ENCODE measurements at places on chromosomes 2 and 18.

DNA sequence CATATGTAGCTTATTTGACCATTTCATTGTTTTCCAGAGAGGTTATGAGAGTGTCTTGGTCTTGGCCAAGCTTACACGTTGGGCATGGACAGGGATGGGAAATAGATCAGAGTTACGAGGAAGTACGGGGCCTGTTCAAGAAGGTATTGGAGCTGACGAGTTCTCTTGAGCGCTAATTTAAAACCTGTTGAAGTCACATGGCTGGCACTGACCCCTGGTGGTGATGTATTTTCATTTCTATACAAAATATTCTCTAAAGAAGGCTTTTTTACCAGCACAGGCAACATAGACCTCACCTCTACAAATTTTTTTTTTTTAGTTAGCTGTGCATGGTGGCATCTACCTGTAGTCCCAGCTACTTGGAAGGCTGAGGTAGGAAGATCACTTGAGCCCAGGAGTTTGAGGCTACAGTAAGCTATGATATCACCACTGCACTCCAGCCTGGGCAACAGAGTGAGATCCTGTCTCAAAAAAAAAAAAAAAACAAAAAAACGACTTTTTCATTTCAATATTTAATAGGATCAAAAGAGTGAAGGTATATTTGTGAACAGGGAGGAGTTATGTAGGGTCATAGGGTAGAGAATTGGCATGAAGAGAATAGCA, 19.6 kb downstream of the UGP2 start:
- no peak overlapping the region for H3K27ac ChIP-seq
- H3K4me3 ChIP-seq, result no peak overlapping the region
- H3K36me3 ChIP-seq, result peaks cover 67% of the 10 kb centered on the region
- H3K4me1 ChIP-seq, result no peaks in the 10 kb centered on the region

- H3K36me3 ChIP-seq, result no peaks in the 10 kb centered on the region
- no peak for ATAC-seq
- peaks cover 39% of the 10 kb centered on the region for H3K4me1 ChIP-seq
- peaks cover 100% of the 10 kb centered on the region for H3K27me3 ChIP-seq
Measured at GRCh38 chr18:57433934-57434535, 1.1 kb upstream of the ONECUT2 start.

DNA sequence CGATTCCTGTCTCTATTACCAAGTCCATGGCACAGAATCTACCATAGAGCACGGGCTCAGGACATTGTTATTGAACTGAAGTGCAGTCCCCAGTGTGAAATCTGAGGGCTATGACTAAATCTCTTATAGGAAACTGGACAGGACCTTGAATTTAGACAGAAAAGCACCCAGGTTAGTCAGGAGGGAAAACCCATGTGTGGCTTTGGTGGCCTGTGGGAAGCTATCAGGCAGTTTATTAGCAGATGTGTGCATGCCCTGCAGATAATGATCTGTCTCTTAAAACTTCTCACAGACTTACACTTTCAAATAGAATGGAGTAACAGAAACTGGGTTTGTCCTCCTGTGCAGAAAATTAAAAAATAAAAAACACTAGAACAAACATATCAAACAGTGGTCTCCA, 610.0 kb upstream of the RAB6C start:
- no peaks in the 10 kb centered on the region for H3K27me3 ChIP-seq
- H3K4me1 ChIP-seq, result no peaks in the 10 kb centered on the region
- no peak for ATAC-seq
- H3K36me3 ChIP-seq, result no peaks in the 10 kb centered on the region

GRCh38 chr2:217798743-217799562, 203.8 kb downstream of the TNS1 start:
- peak; percentile 34 for ATAC-seq
- H3K27me3 ChIP-seq, result no peaks in the 10 kb centered on the region
- H3K4me1 ChIP-seq, result peaks cover 91% of the 10 kb centered on the region
- peak overlapping the region; percentile 35 for H3K27ac ChIP-seq
- peaks cover 44% of the 10 kb centered on the region for H3K36me3 ChIP-seq
- no peak overlapping the region for H3K4me3 ChIP-seq

- ATAC-seq, result no peak
- no peaks in the 10 kb centered on the region for H3K36me3 ChIP-seq
- H3K27me3 ChIP-seq, result no peaks in the 10 kb centered on the region
- H3K27ac ChIP-seq, result no peak overlapping the region
Measured at GRCh38 chr2:28095622-28096021, 205.1 kb downstream of the BABAM2 start.

DNA sequence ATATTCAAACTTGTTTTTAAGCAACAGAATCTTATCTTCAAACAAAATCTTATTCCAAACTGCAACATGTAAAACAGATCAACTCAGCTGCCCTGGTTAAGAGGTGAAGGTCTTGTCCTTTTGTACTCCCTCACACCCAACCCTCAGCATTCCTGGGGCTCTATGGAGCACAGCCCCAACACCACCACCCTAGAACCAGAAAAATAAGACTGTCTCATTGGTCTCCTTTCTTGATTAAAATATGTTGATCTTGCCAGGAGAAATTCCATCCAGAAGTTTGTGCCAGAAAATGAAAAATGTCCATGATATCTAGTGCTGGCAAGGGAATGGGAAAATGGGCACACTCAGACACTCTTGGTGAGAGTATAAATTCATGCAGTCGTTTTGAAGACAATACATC, 62.1 kb upstream of the TMEM17 start:
- no peak for ATAC-seq
- no peaks in the 10 kb centered on the region for H3K36me3 ChIP-seq
- H3K27ac ChIP-seq, result no peak overlapping the region
- H3K27me3 ChIP-seq, result no peaks in the 10 kb centered on the region
- no peak overlapping the region for H3K4me3 ChIP-seq
- H3K4me1 ChIP-seq, result peaks cover 14% of the 10 kb centered on the region

DNA sequence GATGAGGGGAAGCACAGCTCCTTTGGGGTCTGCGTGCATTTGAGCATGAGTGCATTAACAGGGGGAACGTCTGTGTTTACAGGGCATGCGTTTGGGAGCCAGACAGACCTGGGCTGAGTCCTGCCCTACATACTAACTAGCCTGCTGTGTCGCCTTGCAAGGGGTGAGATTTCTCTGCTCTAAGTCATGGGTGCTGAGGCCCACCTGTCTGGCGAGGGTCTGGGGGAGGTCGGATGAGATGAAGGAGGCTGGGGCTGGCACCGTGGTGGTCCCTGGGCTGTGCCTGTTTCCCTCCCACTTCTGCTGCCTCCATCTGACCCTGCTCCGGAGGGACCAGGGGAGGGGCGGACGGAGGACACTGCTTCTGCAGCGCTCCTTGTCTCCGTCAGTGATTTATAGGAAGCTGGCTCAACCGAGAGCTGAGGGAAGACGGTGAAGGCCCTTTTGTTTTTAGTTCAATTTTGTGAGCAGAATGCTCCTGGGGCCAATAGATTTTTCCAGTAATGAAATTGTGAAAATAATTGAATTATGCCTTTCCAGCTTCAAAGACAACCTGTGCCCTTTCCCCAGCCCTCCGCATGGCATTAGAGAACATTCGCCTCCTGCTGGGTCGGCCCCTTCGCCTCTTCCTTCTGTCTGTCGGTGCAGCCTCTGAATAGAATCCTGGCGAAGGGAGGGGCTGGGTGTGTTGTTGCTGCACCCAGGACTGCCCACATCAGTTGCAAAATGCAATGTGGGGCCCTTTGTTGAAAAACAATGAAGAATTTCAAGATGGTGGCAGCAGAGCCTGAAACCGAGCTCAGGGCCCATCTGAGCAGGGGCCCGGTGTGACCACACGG, 49.7 kb downstream of the RRM2 start:
- H3K27me3 ChIP-seq, result no peaks in the 10 kb centered on the region
- H3K36me3 ChIP-seq, result no peaks in the 10 kb centered on the region
- no peak overlapping the region for H3K4me3 ChIP-seq
- ATAC-seq, result no peak

- no peak overlapping the region for H3K27ac ChIP-seq
- H3K27me3 ChIP-seq, result no peaks in the 10 kb centered on the region
Measured at GRCh38 chr2:56626927-56627326, 443.1 kb downstream of the CCDC85A start.

DNA sequence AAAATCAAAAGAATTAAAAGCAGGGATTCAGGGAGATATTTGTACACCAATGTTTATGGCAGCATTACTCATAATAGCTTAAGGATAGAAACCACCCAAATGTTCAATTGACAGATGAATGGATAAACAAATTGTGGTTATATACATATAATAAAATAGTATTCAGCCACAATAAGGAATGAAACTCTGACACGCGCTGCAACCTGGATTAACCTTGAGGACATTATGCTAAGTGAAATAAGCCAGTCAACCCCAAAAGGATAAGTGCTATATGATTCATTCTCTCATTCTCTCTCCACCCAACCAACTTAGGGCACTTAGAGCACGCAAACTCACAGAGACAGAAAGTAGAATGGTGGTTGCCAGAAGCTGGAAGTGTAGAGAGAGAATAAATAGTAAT, 216.8 kb upstream of the SLC14A2 start:
- H3K27ac ChIP-seq, result no peak overlapping the region
- no peak for ATAC-seq
- no peaks in the 10 kb centered on the region for H3K4me1 ChIP-seq
- no peaks in the 10 kb centered on the region for H3K27me3 ChIP-seq

DNA sequence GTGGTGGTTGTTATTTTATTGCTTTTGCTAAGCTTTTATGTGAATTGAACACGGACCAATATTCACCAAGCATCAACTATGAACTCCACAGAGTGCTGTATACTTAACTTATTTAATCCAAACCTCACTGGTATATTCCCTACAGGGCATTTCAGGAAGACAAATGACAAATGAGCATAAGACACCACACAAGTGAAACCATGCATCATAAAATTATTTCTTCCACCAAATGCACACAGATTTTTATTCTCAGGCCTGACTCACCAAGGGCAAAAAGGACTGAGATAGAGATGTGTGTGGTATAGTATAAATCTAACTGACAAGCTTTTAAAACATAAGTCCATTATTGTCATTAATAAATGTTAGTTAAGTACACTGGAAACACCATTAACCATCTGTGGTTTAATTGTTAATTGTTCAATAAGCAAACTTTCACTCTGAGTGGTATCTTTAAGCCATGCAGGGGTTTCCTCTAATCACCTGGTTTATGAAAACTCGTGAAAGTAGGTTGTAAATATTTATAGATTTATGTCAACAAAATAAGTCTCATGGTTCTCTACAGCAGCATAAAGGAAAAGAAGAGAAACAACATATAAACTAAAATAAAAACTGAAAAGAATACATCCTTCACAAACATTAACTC, 77.6 kb upstream of the CRIM1 start:
- no peak overlapping the region for H3K4me3 ChIP-seq
- no peaks in the 10 kb centered on the region for H3K27me3 ChIP-seq
- H3K36me3 ChIP-seq, result no peaks in the 10 kb centered on the region
- no peaks in the 10 kb centered on the region for H3K4me1 ChIP-seq

GRCh38 chr2:115083225-115083624, 640.8 kb downstream of the DPP10 start:
- ATAC-seq, result no peak
- H3K4me3 ChIP-seq, result no peak overlapping the region
- H3K36me3 ChIP-seq, result no peaks in the 10 kb centered on the region
- no peaks in the 10 kb centered on the region for H3K4me1 ChIP-seq

- no peak overlapping the region for H3K4me3 ChIP-seq
- no peak overlapping the region for H3K27ac ChIP-seq
- peaks cover 8% of the 10 kb centered on the region for H3K4me1 ChIP-seq
- no peaks in the 10 kb centered on the region for H3K36me3 ChIP-seq
- peaks cover 3% of the 10 kb centered on the region for H3K27me3 ChIP-seq
Measured at GRCh38 chr2:176483476-176483875, 214.2 kb downstream of the MTX2 start.

DNA sequence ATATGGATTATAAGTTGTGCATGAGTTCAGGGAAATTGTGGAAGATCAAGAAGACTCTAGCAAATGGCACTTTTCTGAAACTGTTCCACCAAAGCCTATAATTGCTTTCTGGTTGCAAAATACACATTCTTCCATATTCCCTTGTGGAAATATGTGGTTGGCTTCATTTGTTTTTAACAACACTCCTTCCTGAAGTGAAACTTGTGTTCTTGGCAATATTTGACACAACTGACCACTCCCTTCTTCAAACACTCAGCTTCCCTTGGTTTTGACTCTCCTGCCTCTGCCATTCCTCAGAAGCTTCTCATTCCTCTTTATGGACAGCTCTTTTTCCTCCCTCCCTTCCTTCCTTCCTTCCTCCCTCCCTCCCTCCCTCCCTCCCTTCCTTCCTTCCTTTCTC, 192.3 kb downstream of the PMAIP1 start:
- no peaks in the 10 kb centered on the region for H3K36me3 ChIP-seq
- ATAC-seq, result no peak
- no peaks in the 10 kb centered on the region for H3K27me3 ChIP-seq
- no peak overlapping the region for H3K4me3 ChIP-seq
- no peaks in the 10 kb centered on the region for H3K4me1 ChIP-seq

DNA sequence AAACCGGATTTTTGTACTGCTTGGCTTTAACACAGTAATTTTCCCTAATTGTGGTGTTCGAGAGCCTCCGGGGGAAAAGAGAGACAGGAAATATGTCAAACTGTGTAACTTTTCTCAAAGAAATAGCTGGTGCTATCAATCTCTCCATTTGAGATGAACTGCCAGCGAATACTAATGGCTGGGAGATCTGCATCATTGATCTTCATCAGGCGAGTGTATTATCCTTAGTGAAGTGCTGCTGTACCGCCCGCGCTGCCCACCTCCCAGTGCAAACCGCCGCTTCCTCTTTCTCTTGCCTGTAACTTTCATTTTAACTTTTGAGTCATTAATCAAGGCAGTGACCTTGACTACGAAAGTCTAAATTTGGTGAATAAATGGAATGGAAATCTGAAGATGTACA, 246.1 kb upstream of the ST6GAL2 start:
- no peak for ATAC-seq
- no peak overlapping the region for H3K27ac ChIP-seq
- no peaks in the 10 kb centered on the region for H3K36me3 ChIP-seq
- no peaks in the 10 kb centered on the region for H3K4me1 ChIP-seq
- H3K27me3 ChIP-seq, result no peaks in the 10 kb centered on the region
- no peak overlapping the region for H3K4me3 ChIP-seq

- no peak overlapping the region for H3K27ac ChIP-seq
- ATAC-seq, result no peak
- H3K27me3 ChIP-seq, result no peaks in the 10 kb centered on the region
- H3K36me3 ChIP-seq, result no peaks in the 10 kb centered on the region
- H3K4me3 ChIP-seq, result no peak overlapping the region
Measured at GRCh38 chr2:181862583-181863281, 28.8 kb upstream of the ITPRID2 start.

GRCh38 chr2:67214585-67215185, 182.4 kb upstream of the ETAA1 start:
- H3K4me3 ChIP-seq, result no peak overlapping the region
- no peak for ATAC-seq
- H3K27ac ChIP-seq, result peak overlapping the region; percentile 10
- no peaks in the 10 kb centered on the region for H3K4me1 ChIP-seq

- H3K27me3 ChIP-seq, result no peaks in the 10 kb centered on the region
- no peaks in the 10 kb centered on the region for H3K36me3 ChIP-seq
- peak; percentile 83 for ATAC-seq
Measured at GRCh38 chr2:61763605-61764034, 90.2 kb downstream of the FAM161A start.

DNA sequence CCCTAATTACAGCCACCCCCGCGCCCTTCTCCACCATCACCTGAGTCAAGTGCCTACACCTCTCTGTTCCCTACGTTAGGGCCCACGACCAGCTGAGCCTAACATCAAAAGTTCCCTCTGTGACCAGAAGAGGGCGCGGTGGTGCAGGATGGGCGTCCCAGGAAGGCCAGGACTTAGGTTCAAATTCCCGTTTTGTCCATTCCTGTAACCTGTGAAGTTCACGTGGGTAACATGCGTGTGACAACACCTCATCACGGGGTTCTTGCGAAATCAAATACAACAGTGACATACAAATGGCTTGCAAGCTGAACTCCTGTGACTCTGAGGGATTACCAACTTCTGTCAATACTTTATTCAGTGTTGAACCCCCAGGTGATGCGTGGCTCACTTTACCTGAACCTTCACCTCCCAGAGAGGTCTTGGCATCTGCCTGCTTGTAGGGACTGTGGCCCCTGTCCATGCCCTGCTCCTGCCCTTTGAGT, 207.9 kb downstream of the ARL4C start:
- ATAC-seq, result peak; percentile 56
- no peaks in the 10 kb centered on the region for H3K4me1 ChIP-seq
- H3K27ac ChIP-seq, result no peak overlapping the region
- no peak overlapping the region for H3K4me3 ChIP-seq
- H3K36me3 ChIP-seq, result no peaks in the 10 kb centered on the region
